GM04504 (cell line): ENCODE measurements at places on chromosomes 7 and 10.

- DNase-seq = no peak
Measured at GRCh38 chr10:3926675-3927525, 141.9 kb upstream of the KLF6 start.

DNA sequence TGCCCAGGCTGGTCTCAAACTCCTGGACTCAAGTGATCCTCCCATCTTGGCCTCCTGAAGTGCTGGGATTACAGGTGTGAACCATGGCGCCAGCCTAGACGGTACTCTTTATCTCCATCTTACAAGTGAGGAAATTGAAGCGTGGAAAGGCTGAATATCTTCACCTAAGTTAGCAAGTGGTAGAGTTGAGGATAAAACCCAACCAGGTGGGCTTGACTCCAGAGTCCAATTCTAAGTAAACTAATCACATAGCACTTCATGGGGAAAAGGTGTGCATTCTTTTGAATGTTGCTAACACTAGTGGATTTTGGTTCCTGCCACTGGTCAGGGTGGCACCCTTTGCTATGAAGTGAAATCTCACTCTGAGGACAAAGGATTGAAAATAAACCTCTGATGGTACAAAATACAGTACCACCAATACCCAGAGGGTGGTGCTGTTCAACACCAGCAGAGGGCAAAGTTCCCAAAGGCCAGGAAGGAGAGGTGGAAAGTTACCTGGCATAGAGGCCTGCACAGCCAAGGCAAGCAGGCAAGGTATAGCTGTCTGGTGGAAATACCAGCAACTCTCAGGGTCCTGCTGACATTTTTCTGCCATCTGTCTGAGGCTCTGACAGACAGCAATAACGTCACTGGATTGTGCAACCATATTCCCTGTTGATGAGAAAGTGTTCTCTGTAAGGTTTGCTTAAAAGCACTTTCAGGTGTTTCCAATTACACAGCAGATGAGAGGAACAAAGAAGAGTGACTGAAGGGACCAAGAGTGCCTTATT lies 17.6 kb downstream of the ZDHHC16 start:
- peak; percentile 73 for DNase-seq

DNA sequence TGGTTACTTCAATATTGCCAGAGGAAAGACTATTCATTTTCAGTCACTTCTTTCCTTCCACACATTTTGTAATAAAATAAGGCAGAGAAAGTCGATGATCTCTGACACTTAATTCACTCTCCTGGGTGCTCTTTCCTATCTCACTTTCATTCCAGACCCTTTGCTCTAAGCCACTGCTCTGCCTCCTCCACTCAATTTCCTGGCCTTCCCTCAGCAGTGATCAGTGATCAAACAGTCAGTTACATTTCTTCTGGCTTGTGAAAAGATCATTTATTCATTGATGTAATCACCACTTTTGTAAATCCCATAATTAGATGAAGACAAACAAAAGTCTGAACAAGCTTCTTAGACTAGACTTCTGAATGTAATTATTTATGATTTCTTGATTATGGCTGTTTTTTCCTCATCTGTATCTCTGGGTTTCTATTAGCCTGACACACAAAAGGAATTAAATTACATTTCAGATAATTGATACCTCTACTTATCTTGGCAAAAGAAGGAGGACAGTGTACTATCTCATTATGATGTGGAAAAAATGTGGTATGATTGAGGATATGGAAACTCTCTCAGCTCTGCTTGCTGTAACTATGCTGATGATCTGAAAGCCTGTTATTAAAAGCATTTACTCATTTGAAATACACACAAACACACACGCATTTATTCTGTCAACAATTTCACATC lies 1102.3 kb downstream of the GRM8 start:
- no peak for DNase-seq

DNA sequence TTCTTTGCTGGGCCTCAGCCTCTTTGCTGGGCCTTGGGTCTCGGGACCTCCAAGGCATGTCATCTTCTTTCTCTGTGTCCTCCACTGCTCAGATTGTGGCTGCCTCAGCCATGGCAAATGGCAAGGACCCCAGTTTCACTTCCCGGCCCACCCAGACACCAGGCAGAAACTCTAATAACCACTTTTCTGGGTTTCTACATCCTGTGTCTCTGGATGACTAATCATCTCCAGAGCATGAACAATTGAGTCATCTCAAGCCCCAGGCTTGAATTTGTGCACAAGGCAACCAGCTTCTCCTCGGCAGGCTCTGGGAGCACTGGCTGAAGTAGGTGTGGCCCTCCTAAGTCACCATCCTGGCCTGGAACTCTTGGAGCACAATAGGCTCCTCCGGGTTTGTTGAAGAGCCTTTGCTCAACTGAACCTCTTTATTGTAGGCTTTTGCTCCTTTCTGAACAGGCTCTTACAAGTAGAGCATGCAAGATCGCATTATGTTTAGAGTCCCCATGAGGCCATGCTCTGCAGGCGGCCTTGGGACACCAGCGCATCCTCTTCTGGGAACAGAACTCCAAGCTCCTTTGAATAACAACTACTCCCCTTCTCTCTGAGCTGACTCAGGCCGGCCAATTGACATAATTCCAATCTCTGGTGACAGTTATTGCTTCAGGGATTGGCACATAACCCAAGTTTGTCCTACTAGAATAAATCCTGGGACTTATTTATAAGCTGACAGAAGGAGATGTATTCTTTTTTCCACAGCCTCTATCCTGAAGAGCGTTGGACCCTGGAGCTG lies 218.1 kb downstream of the WDR11 start:
- no peak for DNase-seq

GRCh38 chr7:8136051-8136730 lies 125.8 kb downstream of the ICA1 start:
- DNase-seq = no peak

DNA sequence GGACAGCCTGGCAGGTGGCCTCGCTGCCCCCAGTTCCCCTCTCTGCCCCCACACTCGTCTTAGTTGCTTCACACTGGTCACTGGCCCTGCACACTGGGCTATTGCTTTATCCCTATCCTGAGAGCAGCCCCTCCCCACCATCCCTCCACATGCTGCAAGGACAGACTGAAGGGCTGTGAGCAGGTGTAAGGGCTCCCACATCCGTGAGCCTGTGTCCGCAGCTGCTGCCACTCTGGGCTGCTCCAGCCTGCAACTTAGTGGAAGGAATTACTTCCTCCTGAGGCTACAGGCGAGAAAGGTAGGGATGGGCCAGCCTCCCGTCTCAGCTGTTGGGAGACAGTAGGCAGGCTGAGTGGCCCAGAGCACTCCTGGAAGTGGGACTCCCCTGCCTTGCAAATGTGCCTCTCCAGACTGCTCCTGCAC lies 3.8 kb downstream of the RARRES2 start:
- no peak for DNase-seq

GRCh38 chr7:106347229-106347833 lies 62.5 kb upstream of the NAMPT start:
- DNase-seq = no peak

GRCh38 chr10:35089611-35090161 lies 455 bp downstream of the CUL2 start:
- no peak for DNase-seq

GRCh38 chr10:63618552-63618951 lies 97.4 kb downstream of the REEP3 start:
- DNase-seq = no peak

DNA sequence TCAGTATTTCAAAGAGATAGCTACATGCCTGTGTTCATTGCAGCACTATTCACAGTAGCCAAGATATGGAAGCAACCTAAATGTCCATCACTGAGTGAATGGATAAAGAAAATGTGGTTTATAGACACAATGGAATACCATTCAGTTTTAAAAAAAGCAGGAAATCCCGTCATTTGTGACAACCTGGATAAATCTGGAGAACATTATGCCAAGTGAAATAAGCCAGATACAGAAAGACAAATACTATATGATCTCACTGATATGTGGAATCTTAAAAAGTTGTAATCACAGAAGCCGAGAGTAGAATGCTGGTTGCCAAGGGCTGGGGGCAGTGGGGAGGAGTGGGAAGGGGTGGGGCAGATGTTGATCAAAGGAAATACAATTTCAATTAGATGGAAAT lies 235.8 kb upstream of the IGFBP3 start:
- DNase-seq = no peak
